ENCODE measurements at places on chromosomes 2 and 18.

DNA sequence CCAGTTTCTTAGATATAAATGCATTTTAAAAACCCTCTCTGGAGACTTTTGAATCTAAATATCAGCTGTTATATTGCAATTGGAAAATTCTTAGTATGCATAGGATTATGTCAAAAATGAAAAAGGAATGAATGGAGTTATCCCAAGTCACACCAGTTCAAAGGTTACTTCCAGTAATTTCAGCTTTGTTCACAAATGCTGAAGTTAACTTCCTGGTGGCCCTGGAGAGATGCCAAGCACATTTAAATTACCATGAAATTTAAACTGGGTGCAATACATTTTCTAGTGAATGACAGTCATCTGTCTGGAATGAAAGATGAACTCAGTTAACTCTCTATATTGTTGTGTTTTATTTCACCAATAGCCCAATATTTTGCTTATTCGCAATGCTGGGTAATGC lies 753.9 kb downstream of the SUCLG1 start:
- DNase-seq: no peak

- no peak for DNase-seq
Observed at GRCh38 chr18:74488864-74489263, 7.3 kb upstream of the CNDP2 start.

DNA sequence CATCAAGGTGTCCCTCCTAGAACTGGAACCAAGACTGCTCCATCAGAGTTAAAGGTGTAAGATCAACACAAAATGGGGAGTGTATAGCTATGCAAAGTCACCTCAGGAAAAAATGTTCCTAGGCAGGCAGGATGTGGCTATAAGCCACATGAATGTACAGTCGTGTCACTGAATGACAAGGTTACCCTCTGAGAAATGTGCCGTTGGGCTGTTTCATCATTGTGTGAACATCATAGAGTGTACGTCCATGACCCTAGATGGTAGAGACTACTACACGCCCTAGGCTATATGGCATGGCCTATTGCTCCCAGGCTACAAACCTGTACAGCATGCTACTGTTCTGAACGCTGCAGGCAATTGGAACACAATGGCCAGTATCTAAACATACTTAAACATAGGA lies 24.5 kb downstream of the TYMS start:
- DNase-seq: no peak

- DNase-seq: no peak
Observed at GRCh38 chr2:37570773-37571586, 100.5 kb downstream of the CDC42EP3 start.

- DNase-seq: no peak
Observed at GRCh38 chr2:31354837-31355236, 59.7 kb downstream of the XDH start.

GRCh38 chr2:141499123-141499522 lies 631.7 kb downstream of the LRP1B start:
- no peak for DNase-seq

DNA sequence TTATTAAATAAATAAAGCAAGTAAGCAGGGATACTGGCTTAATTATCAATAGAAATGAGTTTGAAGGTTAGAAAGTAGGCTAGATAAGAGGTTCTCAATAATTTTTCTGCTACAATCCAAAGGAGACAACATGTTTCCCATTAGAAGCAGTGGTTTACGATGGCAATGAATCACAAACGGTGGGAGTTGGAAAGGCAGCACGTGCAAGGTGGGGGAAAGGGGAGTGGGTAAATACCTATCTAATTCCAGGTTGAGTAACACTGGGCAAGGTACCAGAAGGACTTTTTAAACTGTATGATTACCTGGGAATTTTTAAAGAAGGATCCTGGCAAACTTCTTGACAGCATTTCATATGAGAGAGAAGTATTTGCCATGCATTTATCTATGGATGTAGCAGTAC lies 289.9 kb downstream of the NBAS start:
- DNase-seq: no peak

GRCh38 chr2:204274429-204274828 lies 270.8 kb upstream of the PARD3B start:
- no peak for DNase-seq

GRCh38 chr2:95159690-95160449 lies at the start of gene ZNF514:
ZNF514 (minus strand) TSS chr2:95159848; CDS start chr2:95153253, 6,595 bp downstream.
- peak; percentile 72 for DNase-seq

DNA sequence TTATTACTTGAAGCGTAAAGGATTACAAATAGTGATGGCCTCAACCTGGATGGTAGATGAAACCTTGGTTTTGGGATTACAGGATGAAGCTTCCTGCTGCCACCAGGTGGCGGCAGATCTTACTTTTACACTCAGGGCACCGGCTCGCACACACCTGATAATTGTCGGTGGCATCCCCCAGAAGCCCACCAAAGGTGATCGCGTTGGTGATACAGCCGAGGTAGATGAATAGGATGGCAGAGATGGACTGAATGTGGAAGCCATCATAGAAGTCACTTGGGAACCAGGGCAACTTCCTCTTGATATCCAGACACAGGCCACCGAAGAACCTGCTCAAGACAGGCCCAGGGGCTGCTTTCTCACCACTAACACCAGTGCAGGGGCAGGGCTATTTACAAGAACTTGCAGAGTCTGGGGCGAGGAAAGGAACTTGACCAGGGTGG lies 51.8 kb downstream of the MTHFD2 start:
- DNase-seq: peak; percentile 16

DNA sequence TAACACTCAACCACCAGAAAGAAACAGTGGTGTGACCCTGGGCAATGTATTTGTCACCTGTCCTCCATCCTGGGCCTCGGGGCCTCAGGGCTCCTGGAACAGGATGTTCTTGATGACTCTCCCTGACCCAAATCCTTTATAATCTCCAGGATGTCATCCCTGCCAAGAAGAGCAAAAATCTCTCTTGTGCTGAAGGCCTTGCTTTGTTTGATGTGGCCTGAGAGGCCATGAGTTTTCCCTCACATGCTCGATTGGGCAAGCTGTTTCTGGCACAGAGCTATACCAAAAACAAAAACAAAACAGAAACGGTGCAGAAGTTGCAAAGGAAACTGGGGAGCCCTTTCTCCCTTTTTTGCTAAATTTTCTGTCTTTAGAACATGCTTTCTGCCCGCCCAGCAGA lies 35.7 kb upstream of the ST3GAL5 start:
- DNase-seq: no peak

Data from activated T-helper 1 cell treated with anti-CD3 and anti-CD28 coated beads, Interleukin-2, amount 50 U/mL, for 16 hours (primary cell).